NCI-H1092 (cell line): ENCODE measurements at places on chromosomes 7 and 10.

GRCh38 chr7:40865441-40866233, 730.8 kb downstream of the SUGCT start:
- no peak for DNase-seq

DNA sequence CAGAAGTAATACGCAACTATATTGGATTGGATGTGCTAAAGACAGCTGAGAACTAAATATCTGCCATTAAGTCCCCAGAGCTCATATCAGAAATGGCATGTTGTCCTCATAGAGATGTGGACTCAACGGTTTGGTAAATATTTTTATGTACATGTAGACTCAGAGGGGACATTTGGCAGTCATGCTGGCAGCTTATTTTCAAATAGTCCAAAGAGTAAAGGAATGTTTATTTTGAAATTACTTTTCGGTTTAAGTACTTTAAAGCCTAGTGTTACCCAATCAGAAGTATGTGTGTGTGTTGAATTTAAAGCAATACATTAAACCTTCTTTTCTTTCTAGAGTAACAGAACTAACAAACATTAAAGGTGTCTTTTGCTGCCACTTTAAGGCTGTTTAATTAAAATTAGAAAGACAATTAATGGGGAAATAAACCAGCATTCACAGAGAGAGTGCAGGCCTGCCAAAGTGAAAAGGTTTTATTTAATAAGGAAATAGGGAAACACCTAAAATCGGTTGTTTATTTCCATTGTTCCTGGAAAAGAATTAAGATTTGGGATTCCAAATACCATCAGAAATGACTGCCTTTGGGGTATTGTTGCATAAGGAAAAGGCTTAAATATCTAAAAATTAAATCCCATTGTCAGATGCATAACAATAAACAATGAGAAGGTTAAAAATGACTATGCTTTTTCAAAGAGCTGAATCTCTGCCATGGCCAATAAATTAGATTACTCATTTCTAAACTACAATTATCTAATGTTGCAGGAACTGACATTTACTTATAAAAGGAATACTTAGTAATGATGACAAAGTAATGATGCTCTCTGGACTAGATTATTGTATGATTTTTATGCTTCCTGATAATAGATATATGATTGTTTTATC, 113.4 kb upstream of the AHR start:
- DNase-seq, result no peak

DNA sequence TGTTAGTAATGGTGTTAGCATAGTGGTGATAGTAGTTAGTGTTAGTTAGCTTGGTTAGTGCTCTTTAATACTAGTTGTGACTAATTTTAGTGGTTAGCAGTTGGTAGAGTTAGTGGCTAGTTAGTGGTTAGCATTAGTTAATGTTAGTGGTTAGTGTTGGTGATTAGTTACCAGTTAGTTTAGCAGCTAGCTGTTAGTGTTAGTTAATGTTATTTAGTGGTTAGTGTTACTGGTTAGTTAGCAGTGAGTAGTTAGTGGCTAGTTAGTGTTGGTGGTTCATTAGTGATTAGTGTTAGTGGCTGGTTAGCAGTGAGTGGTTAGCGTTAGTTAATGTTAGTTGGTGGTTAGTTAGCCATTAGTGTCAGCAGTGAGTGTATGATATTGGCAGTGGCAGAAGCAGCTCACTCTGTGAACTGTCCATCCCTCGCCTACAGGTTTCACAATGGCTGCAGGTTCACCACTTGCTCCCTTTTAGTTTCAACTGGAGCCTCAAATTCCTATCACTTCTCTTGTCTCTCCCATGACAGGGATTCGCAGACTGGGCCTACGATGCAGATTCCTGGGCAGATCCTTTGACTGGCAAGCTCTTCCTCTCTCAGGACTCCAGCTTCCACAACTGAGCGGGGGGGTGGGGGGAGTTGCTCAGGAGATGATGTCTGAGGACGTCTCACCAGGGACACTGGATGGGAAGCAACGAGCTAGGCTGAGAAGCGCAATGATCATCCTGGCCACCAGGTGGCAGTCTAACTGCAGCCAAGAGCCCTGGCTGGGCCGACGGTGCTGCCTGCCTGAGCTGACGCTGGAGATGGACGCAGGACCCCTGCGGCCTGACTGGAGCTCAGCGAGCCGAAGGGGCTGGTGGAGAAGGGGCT, 19.5 kb downstream of the GHRHR start:
- peak; percentile 76 for DNase-seq

GRCh38 chr10:29692121-29692539, 57.4 kb upstream of the SVIL start:
- DNase-seq, result no peak
